Renal cortex interstitium (tissue), 15 donors: ENCODE measurements at places on chromosomes 3 and 15.

DNA sequence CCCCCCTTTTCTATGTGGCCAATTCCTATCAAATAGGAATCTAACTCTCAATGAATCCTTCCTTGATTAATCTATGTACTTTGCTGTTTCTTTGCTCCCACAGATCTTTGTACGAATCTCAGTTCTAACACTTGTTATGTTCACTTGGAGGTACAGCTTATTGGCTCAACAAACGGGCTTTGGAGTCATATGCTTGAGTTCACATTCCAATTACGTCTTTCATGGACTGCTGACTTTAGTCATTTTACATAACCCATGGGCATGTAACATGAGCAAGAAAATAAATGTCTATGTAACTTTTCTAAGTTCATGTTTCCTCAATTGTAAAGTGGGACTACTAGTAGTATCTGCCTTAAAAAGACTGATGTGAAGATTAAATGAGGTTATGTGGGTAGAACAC is 123.2 kb upstream of the TBC1D5 start:
- no peak for DNase-seq

DNA sequence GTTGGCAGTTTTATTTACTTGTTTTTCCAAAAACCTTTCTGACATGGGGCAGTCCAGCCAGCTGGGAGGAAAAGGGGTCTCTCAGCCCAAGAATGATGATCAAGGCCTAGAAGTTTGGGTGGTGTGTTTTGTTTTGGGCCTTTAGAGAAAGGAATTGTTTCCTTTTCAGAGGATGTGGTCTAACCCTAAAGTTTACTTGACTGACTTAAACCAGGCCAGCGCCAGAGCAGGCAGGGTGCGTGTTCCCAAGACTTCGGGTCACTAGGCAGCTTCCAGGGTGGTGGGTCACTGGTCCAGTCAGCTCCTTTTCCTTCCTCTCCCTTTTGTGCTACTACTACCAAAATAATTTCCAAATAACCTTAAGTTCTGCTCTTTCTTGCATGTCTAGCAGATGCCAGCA is 4.9 kb downstream of the FLNB start:
- no peak for DNase-seq

DNA sequence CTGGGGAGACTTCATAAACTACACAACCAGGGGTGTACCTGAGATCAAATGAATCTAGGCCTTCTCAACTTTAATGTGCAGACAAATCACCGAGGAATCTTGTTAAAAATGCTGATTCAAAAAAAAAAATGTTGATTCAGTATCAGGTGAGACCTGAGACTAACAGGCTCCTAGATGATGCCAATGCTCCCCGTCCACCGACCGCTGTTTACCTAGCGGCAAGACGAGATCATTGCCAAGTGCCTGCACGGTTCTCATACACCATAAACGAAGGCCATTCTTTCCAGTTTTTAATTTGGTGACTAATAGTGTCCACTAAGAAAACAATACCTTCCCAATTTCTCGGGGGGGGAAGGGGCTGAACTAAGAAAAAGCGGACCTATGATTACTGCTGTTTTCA is 2.5 kb upstream of the FSIP1 start:
- DNase-seq, result no peak

DNA sequence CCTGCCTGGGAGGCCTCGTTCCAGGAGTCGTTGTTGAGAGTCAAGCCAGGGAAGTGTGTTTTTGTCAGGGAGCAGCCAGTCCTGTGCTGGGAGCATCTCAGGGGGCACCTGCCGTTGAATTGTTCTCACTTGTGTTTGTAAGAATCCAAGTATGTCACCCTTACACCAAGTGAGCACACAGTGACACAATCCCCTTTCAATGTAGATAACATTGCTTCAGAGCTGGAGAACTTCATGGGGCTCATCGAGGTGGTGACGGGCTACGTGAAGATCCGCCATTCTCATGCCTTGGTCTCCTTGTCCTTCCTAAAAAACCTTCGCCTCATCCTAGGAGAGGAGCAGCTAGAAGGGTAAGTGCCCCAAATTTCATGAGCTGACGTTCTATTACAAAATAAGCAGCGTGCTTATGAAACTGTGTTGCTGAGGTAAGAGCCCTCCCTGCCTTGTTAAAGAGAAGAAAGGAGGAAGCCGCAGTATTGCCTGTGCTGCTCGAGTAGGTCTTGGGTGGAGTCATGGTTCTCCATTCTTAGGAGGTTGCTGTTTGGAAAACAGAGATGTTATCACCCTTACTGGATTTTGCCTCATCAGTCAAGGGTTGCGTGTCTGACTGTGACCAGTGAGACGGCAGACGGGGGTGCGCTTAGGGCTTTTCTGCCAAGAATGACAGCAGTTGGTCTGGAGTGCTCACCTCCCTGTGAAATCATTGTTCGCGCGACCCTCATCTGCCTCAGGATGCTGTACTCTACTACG is 108.1 kb downstream of the PGPEP1L start:
- no peak for DNase-seq

DNA sequence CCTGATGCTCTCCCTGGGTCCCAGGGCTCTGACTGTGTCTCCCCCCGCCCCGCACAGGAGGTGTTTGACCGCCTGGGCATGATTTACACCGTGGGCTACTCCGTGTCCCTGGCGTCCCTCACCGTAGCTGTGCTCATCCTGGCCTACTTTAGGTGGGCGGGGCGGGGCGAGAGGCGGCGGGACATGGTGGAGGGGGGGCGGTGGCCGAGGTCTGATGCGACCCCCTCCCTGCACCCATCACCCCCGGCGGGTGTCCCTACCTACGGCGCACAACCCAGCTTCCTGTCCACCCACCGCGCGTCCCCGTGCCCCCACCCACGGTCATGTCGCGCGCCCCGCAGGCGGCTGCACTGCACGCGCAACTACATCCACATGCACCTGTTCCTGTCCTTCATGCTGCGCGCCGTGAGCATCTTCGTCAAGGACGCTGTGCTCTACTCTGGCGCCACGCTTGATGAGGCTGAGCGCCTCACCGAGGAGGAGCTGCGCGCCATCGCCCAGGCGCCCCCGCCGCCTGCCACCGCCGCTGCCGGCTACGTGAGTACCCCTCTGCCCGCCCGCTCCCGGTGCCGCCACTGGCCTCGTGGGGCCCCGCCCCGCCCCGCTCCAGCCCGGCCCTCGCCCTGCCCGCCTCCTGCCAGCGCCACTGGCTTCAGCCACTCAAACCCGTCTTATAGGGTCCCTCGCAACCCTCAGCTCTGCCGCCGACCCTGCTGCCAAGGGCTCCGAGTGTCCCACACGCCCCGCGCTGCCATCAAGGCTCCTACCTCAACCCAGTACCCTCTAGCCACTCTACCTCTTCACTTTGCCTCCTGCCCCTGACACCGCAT is 21.0 kb downstream of the PTH1R start:
- DNase-seq, result no peak

GRCh38 chr3:188154014-188154808 is at the start of gene LPP:
Gene LPP, plus strand, starts transcription at chr3:188154157. Its CDS starts 251,964 bp downstream, at chr3:188406121.
- peak; percentile 54 for DNase-seq

DNA sequence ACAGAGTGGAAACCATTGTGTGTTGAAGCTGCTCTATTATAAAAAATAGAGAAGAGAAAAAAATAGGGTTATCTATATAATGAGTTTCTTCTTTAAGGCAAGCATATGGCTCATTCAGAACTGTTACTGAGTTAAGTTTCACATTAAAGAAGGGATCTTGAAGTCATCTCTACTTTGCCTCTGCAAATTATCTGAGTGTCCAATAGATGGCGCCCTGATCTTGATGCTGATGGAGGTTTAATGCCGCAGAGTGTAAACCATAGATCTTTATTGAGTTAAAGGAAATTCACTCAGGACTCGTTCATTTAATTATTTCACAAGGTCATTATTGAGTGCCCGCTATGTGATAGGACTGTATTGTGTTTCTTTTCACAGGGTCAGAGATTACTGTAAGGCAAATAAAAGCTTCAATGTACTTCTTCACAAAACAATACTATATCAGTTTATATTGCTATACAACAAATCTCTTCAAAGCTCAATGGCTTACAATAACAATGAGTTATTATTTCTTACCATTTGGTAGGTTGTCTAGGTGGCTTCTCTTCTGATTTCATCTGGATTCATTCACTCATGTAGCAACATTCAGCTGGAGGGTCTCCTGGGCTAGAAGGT is 171.4 kb downstream of the NSUN3 start:
- DNase-seq, result no peak

DNA sequence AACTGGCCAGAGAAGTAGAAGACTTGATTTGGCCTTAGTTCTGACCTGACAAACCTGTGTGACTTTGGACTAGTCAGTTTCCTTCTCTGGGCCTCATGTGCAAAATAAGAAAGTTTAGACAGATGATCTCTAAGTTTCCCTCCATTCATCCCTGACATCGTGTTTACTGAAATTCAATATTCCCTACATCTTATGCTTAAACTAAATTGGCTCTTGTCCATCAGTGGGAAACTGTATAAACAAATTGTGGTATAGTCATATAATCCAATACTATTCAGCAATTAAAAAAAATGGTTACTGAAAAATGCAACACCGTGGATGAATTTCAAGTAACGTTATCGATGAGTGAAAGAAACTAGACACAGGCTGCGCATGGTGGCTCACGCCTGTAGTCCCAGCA is 64.4 kb upstream of the HRH1 start:
- no peak for DNase-seq
